ENCODE measurements at places on chromosomes 7 and 10.

DNA sequence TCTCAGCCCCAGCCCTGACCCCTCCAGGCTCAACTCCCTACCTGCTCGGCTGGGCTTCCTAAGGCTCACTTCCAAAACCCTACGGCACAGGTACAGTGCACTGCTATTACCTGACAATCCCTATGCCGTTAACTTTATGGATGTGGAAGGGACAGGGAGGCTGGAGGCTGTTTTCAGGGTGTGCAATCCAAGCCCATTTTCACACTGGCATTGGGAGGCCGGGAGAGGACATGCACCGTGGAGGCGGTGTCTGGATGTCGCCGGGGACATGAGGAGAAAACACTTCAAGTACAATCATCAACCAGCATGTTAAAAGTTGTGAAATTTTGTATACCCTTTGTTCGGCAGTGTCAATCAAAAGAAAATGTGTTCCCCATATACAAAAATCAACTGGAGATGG lies 80.1 kb downstream of the MAD1L1 start:
- no peak for DNase-seq

GRCh38 chr10:117169480-117169879 lies 27.8 kb upstream of the KCNK18 start:
- no peak for DNase-seq

- no peak for DNase-seq
Observed at GRCh38 chr7:85119934-85120333, 66.9 kb downstream of the SEMA3D start.

GRCh38 chr7:8627325-8627724 lies 193.9 kb downstream of the NXPH1 start:
- no peak for DNase-seq

DNA sequence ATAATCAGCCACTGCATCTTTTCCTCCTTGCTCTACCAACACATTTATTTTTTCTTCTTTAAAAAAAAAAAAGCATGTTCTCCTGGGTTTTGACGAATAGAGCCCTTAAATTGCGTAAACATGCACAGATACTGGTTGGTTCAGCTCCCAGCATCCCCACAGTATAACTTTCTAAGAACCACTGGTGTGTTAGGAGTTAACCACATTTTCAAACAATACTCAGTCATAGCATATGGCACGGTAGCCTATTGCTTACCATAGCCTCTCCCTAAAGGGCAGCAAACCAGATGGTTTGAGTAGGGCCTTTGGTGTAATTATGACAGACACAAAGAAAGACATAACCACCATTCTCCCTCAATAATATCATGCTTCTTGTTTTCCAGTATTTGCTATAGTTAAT lies 145.0 kb downstream of the LRRC4 start:
- peak; percentile 69 for DNase-seq

GRCh38 chr7:37359662-37360444 lies 88.8 kb downstream of the ELMO1 start:
- no peak for DNase-seq

GRCh38 chr7:133016604-133017003 lies 65.3 kb downstream of the CHCHD3 start:
- no peak for DNase-seq

GRCh38 chr10:31187182-31187581 lies 131.8 kb upstream of the ZEB1 start:
- no peak for DNase-seq

DNA sequence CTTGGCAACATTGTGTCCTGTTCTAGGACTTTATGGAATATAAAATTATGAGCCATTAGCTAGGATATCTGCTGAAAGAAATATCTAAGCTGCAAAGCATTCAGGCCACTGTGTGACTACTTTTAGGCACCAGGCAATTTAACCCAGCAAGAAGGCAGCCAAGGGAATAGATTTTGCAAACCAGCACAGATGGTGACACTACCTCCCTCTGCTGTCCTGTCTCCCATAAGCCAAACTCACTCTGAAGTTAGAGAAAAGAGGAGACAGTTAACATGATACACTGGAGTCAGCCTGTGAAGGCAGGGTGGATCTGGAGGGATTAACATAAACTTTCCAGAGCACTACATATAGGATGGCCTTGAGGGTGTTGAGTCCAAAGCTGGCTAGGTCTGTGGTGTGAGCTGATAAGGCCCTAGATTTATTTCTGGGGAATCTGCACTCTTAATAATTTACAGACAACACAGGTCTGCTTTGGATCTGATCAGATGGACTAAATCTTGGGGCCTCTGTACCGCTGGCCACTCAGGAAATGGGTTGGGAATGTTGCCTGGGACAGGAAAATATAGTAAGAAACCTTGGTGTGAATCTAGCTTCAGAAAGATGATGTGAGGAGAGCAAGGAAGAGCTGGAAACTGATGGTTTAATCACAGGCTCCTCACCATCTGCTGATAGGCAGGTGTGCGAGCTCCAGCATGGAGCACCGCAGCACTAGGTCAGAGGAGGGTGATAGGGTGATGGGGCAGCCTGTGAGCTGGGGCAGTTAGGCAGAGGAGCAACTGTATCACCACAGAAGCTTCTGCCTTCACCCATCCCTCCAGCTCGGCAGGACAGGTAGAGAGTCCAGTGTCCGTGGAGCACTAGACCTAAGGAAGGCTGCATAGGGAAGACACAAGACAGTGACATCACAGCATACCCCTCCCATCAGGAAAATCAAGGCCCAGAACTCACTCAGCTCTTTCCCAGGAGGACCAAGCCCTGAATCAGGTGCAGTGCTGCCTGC lies 229.9 kb upstream of the PRSS1 start:
- no peak for DNase-seq

- DNase-seq, result no peak
Observed at GRCh38 chr10:121552746-121553145, 45.5 kb downstream of the FGFR2 start.

- DNase-seq, result no peak
Observed at GRCh38 chr10:34290412-34291081, 524.5 kb downstream of the PARD3 start.

DNA sequence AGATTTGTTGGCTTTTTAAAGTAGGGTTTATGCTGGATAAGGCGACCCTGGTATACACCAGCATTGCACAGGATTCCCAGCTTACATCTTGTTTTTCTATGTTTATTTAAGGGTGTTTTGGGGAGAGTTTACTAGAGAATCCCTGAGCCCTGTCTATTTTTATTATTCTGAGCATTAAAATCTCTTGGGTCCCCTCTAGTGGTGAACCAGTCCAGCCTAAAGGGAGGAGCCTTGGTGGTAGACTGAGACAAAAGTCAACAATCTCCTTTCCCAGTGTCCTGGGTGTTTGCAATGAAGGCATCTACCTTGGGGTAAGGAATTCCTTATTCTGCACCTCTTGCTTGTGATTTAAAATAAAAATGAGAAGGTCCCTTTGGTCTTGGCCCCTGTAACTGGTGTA lies 38.2 kb downstream of the ANTXRL start:
- no peak for DNase-seq

GRCh38 chr7:41238851-41239331 lies 464.0 kb downstream of the INHBA start:
- no peak for DNase-seq

DNA sequence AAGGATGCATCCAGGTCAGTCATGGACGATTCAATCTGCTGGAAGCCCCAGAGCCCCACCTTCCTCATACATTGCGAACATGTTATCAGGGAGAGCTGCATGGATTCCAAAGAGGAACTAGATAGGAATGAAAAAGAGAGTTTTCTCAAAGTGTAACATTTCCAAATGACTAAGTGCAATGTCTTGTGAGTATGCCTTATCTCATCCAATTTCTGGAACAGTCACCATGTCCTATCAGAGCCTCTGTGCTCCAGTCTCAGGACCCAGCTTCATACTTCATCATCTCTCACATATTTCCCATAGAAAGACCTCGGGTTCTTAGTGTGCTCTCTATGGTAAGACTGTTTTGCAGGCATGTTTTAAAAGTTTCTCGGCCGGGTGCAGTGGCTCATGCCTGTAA lies 26.8 kb downstream of the ZC3HC1 start:
- DNase-seq, result no peak

DNA sequence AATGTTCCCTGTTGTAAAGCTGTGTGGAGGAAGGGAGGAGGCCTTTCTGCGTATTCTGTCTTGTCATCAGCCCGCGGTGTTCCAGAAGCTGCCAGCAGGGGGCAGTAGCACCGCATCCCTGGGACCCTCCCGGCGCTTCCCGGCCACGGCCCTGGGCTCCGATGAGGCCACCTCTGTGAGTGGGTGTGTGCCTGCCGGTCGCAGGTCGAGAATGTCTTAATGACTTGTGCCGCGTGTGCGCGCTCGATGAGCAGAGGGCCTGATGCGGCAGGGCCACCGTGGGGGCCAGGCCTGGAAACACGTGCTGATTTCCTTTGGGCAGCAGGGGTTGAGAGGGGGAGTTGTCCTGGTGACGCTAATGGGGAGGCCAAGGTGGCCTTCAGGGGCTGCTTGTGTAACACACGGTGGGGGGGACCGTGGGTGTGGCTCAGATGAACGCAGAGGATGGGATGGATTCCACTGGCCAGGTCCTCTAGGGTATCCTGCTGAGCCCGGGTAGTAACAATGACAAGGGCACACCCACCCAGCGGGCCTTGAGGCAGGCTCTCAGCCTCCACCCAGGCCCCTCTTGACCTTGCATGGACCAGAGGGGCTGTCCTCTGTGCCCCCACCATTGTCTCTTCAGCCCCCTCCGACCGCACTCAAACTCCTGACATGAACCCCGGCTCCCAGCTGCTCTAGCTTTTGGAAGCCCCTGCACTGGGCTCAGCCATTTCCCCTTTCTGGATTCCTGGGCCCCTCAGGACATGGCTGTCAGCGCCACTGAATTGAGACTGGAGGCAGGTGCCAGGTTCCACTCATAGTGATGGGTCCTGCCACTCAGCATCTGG lies 135.9 kb upstream of the PODXL start:
- DNase-seq, result no peak

DNA sequence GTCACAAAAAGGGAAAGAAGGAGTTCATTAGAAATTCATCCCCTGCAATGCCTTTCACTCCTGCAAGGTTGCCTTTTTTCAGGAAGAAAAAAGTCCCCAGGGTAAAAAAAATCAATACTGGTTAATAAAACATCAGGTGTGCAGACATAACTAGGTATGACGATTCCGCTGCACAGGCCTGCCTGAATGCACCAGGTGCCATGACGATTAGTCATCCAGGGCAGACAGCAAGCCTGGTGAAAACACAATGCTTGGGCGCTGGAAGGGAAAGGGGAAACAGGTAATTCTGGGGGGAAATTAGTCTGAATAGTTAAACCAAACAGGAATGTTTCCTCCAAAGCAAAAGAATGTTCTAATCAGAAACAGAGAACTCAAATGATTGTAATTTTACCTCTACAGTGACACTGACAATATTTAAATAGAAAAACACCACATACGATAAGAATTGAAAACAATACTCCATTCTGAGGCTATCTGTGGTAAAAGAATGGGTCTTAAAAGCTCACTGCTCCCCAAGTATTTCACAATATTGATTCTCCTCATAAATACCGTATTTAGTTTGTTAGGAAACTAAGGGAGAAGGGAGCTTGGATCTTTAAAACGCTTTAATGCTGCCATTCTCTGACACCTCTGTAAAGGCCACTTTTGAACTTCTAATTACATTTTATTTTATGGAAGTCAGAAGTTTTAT lies 45.2 kb downstream of the VPS41 start:
- no peak for DNase-seq

- DNase-seq, result no peak
Observed at GRCh38 chr10:73877533-73878160, 3.3 kb upstream of the CAMK2G start.

DNA sequence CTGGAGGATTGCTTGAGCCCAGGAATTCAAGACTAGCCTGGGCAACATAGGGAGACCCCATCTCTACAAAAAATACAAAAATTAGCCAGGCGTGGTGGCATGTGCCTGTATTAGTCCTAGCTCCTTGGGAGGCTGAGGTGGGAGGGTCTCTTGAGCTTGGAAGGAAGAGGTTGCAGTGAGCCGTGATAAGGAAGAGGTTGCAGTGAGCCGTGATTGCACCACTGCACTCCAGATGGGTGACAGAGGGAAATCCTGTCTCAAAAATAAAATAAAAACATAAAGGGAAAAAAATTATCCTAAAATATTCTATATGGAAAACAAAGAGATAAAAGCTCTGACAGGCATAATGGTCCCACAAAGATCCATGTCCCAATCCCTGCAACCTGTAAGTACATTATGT lies 87.9 kb upstream of the KAT6B start:
- peak; percentile 37 for DNase-seq

DNA sequence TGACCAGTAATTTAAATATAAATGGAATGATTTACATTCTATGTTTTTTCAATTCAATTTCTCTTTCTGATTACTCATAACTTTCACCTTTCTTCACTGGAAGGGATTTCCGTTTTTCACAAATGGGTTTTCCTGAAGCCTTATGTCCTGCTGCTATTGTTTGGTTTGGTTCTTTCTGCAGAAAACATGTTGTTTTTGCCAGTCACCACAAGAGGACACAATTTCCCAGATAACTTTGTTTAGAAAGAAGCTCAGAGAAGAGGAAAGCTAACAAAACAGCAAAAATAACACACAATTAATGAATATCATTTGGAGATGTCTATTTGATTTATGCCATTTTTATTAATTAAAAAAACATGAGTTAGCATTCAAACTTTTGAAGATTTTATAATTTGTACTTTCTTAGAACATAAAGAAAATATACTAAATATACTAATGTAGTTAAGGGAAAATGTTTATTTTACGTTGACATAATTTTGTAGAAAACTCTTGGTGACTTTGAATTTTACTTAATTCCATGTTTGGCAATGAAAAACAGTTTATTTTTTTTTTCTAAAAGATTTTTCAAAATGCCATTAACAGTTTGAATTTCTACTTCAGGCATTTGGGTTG lies 4.6 kb upstream of the TWIST1 start:
- peak; percentile 2 for DNase-seq

DNA sequence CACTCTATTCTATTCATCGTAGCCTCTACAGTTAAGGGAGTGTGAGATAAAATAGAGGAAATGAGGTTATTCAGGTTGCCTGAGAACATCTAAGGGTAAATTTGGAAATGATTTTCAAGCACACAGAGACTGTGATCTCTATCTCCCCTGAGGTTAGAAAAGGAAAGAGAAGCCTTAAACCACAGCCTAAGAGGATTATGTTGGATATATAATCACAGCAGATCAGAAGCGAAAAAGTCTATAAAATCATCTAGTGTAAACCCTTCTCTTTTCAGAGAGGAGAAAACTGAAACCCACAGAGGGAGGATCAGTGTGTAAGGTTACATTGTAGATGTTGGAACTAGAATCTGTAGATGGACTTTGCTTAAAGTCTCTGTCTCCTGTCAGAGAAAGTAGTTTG lies 90.6 kb upstream of the SEMA3E start:
- no peak for DNase-seq

DNA sequence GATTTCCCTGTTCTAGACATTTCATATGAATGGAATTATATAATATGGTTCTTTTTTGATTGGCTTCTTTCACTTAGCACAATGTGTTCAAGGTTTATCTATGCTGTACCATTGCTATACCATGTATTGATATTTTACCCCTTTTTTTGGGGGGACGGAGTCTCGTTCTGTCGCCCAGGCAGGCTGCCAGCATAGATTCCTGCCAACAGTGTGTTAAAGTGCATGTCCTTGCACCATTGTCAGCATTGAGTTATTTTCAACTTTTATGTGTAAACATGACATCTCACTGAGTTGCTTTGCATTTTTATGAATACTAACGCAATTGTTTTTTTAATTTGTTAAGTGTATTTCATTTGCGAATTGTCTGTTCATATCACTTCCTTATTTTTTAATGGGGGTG lies 4.9 kb downstream of the ABCC2 start:
- no peak for DNase-seq

GRCh38 chr10:56599201-56599600 lies 238.1 kb upstream of the ZWINT start:
- DNase-seq, result no peak
